ENCODE measurements at places on chromosomes 6 and 20.

DNA sequence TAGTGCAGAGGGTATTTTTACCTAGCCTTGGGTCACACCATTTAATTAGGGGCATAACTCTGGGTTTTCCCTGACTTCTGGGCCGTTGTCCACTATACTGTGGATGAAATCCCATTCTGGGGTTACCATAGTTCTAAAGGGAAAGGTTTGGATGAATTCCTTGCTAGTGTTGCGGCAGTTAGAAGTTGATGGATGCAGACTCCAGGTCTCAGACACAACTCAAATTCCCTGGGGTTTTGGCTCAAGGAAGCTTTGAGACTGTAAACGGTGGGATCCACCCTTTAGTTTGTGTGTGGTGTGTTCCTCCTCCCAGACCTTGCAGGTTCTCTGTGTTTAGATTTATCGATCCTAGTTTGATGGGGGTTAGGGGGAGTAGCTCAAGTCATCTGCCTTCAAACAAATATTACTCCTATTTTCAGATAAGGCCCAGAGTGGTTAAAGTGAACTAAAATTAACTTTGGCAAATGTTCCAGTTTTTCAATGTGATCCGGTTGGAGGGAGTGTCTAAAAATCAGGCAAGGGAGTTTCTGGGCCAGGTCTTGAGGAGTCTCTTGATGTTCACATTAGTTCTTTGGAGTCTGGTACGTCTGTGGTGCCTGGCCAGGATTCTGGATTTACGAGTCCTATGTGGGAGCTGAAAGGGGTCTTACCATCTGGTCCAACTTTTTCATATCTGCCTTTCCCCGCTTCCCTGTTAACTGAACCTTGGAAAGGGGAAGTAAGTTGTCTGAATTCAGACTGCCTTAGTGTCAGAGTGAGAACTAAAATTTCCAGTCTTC, 1.5 kb downstream of the RALY start:
- no peak for DNase-seq

- DNase-seq, result no peak
These were observed 45.7 kb downstream of the RAMACL start for GRCh38 chr6:166540631-166541331.

GRCh38 chr6:109348226-109348625, 34.0 kb downstream of the CD164 start:
- DNase-seq, result no peak

DNA sequence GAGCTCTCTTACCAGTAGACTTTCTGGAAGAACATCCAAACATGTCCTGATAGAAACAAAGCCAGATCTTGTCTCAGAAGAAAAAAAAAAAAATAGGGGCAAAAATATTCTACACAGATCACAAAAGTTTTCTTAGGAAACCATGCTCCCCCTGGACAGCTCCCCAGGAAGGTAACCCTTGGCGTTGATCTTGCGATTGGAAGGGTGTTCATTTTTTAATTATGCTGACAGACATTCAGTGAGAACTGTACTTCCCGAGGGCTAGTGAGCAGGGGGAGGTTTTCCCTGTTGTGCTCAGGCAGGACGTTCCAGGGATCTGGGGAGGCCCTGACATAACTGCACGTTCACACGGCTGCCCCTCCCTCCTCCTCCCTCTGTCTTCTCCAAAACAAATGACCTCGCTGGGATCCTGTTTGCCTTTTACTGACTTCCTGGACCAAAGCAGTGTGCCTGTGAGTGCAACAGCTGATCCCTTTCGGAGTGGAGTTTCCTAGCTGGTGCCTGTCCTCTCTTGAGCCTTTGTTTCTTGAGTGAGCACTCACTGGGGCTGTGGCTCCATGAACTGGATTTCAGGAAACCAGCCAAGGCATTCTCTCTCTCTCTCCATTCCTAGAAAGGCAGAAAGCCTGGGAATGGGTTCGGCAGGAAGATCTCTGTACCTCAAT, 46.7 kb downstream of the MARCKS start:
- DNase-seq, result no peak

GRCh38 chr6:98576791-98577190, 257.6 kb upstream of the POU3F2 start:
- DNase-seq, result no peak

DNA sequence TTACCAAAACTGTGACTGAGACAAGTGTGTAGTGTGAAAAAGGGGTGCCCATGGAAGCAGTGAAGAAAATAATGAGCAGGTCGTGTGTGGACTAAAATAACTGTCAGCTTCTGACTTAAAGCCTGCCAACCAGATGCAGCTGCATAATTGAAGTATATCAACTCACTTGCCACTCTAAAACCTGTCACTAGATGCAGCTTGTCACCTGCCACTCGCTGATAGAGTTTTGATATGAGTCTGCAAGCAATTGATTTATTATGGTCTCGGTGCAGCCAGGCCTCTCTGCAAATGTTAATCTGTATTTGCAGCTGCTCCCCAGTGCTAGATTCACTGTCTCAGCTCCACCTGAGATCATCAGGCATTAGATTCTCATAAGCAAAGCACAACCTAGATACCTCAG, 1090.0 kb upstream of the EYS start:
- DNase-seq, result no peak

DNA sequence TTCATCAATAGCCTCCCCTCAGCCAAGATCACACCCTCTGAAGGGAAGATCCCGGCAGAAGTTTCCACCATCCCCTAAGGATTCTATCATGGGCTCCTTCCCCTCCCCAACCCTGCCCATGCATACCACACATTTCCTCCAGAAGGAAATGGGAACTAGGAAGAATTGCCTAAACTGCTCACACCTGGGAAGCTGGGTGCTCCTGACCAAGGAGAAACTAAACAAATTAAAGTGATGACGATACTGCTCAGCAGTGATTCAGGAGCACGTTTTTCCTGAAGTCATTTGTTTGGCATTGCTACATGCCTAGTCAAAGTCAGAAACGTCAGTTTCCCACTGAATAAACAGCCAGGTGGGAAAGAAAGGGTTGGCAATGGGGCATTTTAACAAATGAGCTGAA, 136.1 kb upstream of the CDYL start:
- DNase-seq, result no peak

DNA sequence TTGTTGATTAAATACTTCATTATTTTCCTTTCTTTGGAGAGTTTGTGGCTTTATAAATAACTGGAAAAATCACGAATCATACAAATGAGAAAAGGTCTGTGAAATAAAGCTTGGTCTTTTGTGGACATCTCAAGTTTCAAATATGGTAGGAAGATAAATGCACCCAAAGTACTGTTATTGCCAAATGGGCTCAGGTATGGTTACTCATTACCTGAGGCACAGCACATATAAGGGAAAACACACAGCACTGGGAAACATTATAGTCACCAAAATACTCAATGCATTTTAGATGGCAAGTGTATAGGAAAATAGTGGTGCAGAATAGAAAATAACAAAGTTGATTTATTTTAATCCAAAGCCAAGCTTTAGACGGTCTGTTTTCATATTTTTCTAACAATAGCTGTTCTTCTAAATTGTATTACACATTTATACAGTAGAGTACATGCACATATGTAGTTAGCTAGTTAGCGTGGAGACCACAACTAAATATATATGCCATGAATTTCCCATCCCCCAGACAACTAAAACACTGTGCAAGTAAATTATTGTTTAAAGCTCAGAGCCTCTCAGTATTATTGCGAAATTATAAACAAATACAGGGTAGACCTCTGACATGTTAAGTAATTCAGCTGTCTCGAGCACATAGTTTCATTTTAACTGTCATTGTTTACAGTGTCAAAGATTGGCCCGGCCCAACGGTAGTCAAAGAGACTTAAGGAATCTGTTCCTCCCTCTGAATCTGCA, 336.0 kb downstream of the SYNE1 start:
- no peak for DNase-seq

- no peak for DNase-seq
These were observed 233.1 kb downstream of the BCAS1 start for GRCh38 chr20:53837126-53837826.

- no peak for DNase-seq
These were observed 313.4 kb upstream of the MOCS1 start for GRCh38 chr6:40247516-40248115.

DNA sequence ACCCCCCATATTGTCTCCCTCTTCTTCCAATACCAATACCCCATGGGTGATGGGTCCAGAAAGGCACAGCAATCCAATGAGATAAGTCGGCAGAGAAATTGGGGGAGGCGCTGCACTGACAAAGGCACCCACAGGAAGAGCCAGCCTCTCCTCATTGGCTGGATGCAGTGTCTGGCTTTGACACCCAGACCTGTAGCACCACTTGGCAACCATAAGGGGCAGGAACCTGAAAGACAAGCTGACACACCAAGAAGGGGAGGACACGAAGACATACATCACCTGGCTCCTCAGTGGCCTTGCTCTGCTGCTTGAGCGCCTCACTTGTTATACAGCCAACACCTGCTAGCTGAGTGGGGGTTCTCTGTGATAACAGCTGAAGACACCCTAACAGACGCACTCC, 19.4 kb upstream of the SLC4A11 start:
- no peak for DNase-seq

GRCh38 chr6:157659536-157660271, 163.3 kb upstream of the SNX9 start:
- DNase-seq, result no peak

DNA sequence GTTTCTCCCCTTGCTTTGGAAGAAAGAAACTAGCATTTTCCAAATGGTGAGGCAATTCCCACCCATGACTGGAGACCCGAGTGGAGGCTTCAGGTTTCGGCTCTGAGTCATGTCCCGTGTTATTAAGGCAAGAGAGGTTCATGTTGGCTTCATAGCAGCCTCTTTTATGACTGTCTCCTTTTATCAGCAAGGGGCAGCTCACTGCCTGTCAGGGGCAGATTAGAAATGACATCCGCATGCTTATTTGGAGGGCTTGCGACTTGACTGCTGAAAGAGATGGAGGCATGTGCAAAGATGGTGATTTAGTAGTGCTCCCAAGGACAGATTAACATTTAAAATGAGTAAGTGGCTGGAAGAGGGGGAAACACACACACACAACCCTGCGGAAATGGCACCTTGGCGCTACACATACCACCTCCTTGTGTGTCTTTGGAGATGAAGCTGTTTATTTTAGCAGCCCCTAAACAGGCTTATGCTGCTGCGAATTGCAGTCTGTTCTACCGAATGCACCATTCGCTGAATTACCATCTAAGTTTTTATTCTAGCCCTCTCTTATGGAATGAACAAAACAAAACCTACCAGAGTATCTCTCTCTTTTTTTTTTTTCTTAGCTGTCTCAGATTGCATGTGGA, 52.1 kb upstream of the VSTM2L start:
- DNase-seq, result no peak

DNA sequence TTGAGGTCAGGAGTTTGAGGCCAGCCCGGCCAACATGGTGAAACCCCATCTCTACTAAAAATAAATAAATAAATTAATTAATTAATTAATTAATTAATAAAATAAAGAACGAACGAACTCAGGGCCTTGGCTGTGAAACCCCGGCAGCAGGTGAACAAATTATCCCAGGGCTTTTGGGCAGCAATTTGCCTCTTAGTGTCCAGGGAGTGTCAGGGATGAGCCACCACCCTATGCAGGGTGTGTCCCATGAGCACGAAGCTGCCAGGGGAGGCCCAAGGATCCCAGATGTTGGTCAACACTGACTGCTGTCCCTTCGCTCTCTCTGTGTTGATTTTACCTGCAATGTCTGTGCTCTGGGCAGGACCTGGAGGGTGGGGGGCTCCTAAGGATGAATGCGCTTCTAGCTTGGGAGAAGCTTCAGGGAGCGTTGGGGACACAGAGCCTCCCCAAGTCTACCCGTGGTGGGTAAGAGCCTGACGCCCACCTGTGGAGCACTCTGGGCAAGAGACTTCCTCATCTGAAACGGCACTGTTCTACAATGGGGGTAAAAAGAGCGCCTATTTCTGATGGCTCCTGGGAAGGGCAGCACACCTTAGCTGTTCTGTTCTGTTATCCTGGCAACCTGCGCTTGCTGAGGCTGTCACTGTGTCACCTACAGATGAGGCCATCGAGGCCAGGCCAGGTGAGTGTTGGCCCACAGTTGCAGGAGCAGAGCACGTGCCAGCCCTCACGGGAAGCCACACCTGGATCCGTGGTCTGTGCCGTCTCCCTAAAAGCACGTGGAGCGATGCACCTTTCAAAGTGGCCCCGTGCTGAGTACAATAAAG, 125.5 kb upstream of the CDH4 start:
- DNase-seq, result no peak

DNA sequence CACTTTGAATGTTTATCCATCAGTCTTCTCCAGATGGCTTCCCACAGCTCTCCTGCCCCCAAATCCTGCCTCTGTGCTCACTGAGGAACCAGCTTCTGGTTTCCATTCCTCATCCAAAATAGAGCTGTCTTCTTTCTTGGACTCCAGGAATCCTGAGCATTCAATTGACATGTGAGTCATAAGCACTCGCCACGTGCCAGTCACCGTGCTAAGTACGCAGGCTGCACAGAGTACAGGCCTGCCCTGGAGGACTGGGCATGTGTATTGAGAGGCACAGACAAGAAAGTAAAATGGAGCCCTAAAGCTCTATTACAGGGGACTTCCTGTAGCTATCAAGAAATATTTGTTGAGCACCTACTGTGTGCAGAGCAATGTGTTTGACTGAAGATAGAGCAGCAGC, 39.7 kb upstream of the LRFN2 start:
- no peak for DNase-seq

DNA sequence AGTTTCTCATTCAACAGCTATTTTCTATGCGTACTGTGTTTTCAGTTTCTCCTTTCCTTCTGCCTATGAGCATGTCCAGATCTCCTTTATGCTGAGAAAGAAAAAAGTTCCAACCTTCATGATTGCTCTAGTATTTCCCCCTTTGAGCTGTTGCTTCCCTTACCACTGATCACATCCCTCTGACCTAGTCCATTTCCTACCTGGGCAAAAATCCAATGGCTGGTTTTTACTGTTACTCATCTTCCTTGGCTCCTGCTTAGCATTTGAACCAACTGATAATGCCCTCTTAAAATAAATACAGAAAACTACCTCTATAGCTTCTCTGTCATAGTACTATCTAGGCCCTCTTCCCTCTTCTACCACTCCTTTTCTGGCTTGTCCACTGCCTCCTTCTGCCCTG, 6.0 kb downstream of the RFX6 start:
- no peak for DNase-seq

- no peak for DNase-seq
These were observed 24.7 kb downstream of the GJA1 start for GRCh38 chr6:121460170-121460569.

DNA sequence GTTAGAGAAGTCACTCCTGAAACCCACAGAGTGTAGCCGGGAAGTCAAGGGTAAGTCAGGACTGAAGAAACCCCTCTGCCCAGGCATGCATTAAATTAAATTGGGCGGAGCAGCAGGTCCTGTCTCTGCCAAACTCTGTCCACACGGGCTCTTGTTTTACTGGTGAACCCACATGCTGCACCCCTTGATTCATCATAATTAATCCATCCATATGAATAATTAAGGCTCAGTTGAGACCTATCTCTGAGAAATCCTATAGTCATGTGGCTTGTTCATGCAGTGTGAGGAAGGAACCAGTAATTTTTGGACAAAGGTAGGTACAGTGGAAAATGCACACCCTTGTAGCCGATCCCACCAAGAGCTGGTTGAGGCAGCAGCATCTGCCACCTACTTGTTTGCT, 43.0 kb downstream of the PXDC1 start:
- no peak for DNase-seq

DNA sequence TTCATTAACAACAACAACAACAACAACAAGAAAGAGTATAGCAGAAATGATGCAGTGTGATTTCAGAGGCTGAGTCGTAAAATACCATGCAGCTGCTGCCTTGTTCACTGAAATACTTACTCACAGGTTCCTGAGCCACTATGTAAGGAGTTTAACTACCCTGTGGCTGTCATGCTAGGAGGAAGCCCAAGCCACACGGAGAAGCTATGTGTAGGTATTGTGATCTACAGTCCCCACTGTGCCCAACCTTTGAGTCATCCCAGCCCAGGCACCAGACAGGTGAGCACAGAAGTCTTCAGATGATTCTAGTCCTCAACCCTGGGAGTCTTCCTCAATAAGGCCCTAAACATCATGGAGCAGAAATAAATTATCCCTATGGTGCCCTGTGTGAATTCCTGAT, 14.6 kb upstream of the RALY start:
- DNase-seq, result no peak

Data from sciatic nerve (tissue), 2 donors.